ENCODE measurements at places on chromosomes 3 and 15.

DNA sequence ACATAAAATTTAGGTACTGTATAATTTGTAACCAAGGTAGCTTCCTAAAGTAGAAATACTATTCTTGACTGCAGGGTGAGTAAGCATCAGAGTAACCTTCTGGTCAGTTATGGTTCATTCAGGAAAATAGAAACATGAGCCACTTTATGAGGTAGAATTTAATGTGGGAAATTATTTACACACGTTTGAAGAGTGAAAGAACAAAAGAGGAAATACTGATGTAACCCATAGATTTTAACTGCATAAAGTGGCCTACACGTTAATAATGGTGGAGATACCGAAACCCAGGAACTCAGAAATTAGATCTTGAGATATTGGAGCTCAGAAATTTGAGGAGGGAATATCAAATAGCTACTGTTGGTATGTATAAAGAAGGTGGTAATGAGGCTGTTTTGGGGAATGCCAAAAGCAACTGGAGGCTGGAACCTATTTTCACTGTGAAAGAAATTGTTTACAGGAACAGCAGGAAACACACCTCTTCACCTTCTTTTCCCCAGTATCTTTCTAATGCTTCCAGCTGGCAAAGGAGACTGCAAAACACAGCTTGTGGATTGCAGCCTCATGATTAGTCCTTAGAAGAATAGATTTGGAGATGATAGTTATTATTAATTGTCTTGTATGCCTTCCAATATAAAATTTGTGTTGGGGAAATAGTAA lies 216.1 kb downstream of the DOCK3 start:
- DNase-seq = no peak

- no peak for DNase-seq
Measured at GRCh38 chr15:94004697-94005096, 226.7 kb upstream of the MCTP2 start.

DNA sequence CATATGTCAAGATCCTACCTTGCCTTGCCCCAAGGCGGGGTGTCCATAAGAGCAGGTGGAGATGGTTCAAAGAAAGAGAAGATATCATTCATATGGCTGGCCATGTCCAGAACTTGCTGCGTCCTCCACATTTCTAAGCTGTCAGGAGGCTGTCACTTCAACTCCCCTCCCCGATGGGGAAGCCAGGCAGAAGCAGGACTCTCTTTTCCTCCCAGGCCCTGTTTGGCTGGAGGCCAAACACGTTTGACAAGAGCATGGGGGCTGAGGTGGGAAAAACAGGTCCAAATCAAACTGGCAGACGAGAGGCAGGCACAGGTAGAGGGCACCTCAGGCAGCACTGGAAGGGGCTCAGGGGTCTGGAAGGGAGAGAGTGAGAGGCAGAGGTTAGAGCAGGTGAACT lies 37.7 kb downstream of the MESD start:
- DNase-seq = no peak

DNA sequence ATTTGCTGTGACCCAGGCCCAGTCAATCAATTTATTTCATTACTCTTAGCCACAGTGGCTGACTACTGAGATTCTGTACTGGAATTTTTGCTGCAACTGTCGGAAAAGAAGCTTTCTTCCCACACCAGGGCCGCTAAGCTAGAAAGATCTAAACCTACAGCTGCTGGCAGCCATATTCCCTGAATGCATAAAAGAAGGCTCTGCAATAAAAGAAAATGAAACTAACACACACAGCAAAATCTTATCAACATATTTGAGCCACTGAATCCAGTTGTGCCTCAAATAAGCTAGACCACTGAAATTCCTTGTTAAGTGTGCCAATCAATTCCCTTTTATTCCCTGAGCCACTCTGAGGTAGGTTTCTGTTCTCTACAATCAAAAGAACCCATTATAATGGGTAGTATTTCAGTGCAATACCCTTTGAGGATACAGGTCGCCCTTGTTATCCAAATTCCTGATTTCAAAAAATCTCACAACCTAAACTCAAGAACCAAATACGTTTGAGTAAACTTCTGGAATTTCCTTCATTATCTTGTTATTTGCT lies 60.3 kb downstream of the MYO9A start:
- DNase-seq = no peak

GRCh38 chr3:45537970-45538640 lies 56.4 kb upstream of the LIMD1 start:
- peak; percentile 63 for DNase-seq

DNA sequence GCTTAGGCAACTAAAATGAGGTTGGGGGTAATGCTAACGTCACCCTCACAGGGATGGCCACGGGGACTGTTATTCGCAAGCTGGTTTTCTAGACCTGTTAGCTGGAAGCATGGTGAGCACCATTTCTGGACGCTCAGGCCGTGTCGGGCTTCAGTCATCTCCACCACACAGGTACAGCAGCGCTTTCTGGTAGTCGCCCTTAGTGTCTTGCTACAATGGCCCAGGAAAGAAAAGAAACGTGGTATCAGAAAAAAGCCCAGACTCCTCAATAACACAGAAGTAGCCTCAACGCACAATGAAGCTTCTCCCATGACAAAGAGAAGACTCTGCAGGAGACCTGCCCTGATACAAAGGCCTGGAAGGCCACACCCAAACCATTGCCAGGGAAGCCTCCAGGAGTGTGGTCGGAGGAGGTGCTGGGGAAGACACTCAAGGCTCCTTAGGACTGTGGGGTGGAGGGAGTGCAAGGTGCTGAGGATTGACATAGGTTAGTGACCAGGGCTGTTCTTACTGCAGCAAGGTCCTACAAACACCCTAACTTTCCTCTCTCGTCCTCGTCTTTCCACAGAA lies 50.2 kb downstream of the ANXA2 start:
- DNase-seq = no peak

GRCh38 chr3:138289701-138290100 lies 40.0 kb downstream of the NME9 start:
- no peak for DNase-seq

DNA sequence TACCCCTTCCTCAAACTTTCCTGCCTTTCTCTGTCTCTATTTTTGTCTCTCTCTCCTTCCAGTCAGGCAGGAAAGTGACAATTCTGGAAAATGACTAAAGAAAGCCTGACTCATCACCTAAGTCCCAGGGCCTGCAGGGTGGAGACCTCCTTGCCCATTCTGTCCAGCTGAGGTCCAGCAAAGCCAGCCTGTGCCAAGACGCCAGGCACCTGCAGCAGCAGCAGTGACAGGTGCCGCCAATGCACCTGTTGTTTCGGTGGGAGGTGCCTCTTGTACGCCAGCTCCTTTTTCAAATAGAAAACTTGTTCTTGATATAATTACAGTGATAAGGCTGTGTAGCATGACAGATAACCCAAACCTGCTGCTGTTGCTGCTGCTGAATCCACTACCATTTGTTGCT lies 501.3 kb downstream of the NTRK3 start:
- no peak for DNase-seq

DNA sequence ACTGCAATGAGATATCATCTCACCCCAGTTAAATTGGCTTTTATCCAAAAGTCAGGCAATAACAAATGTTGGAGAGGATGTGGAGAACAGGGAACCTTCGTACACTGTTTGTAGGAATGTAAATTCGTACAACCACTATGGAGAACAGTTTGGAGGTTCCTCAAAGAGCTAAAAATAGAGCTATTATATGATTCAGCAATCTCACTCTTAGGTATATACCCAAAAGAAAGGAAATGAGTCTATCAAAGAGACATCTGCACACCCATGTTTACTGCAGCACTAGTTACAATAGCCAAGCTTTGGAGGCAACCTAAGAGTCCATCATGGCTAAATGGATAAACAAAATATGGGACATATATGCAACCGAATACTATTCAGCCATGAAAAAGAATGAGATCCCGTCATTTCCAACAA lies 68.0 kb upstream of the HES1 start:
- DNase-seq = no peak

GRCh38 chr3:114404590-114404989 lies 110.8 kb downstream of the TIGIT start:
- DNase-seq = no peak

- DNase-seq = peak; percentile 74
Measured at GRCh38 chr15:48190932-48191573, 412 bp upstream of the CTXN2 start.

GRCh38 chr3:41716471-41716870 lies 245.4 kb downstream of the ULK4 start:
- peak; percentile 37 for DNase-seq

GRCh38 chr3:59685432-59685831 lies 635.6 kb upstream of the CFAP20DC start:
- no peak for DNase-seq

- no peak for DNase-seq
Measured at GRCh38 chr15:69209661-69210060, 49.2 kb downstream of the GLCE start.

DNA sequence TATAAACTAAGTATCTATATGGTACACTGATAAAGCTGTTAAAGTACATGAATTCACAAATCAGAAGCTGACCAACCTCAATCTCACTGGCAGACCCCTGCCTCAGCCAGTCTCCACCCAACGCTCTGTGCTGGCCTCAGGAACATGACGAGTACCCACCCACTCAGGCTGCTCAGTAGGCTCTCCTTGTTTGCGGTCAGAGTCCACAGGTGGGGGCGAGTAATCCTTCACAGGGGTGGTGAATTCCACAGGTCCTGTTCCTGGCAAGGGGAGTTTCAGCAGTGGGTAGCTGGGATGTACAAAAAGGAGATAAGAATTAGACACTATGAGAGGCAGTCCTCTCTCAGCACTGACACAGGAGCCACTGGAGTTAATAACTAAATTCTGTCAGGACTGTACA lies 40.9 kb downstream of the SCAP start:
- DNase-seq = no peak
